IMR-90 (cell line): ENCODE measurements at places on chromosomes 2 and 18. TPM values are rescaled to one million over a fixed set of nuclear protein-coding genes. Genes with fewer than 3 reads are reported as not detected.

CPLX4 gene
- not detected in 2 replicates for total RNA-seq

CDK5R2 gene
- not detected in 2 replicates for total RNA-seq

RNU2-63P gene
- total RNA-seq: under 0.01 and 174 TPM in 2 replicates

SERPINB2 gene
- 34.4 and 43.0 TPM in 2 replicates for total RNA-seq

PSMA8 gene
- not detected in 2 replicates for total RNA-seq

SANBR gene
- 3.8 and 5.8 TPM in 2 replicates for total RNA-seq

SRD5A2 gene
- not detected in 2 replicates for total RNA-seq

CPS1 gene
- 18.6 and 20.1 TPM in 2 replicates for total RNA-seq

DNA sequence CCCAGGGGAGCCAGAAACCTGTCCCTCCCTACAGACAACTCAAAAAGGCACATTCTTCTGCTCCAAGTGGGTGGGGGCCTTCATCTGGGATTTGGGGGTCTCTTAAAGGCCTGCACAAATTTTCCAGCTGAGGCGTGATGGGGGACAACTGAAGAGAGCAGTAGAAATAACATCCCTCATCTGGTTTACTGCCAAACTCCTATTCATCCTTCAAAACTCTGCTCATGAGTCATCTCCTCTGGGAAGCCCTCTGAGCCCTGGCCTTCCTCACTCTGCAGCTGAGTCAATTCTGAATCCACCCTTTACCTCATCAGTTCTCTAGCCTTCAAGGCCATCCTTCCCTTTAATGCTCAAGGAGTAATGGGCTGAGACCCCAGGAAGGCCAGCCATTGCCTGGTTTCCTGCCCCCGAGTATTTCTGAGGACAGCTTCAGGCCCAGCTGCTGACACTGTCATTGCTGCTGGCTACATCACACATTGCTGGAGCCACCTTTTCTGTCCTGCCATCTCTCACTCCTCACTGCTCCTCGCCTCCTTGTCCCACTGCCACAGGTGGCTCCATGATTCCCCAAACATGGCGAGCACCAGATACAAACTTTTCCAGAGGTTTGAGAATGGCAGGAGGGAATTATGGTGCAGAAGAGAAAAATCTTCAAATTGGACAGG lies 32.2 kb upstream of the GLI2 start:
- peak; percentile 91 for DNase-seq

DNA sequence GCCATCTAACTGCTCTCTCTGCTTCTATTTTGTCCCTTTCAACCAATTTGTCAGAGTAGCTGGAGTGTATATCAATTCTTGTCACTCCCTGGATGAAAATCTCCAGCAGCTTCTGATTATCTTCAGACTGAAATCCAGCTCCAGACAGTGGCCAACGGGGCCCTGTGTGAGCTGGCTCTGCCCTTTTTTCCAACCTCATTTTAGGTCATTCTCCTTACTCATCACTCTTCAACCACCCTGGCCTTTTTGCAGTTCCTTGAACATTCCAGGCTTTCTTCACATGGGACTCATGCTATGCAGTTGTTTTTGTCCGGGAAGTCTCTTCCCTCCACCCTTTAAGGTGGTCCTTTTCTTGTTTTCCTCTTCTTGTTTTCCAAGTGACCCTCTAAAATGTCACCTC lies 15.4 kb upstream of the FAP start:
- DNase-seq: peak; percentile 49

- no peak for DNase-seq
Measured at GRCh38 chr2:74006459-74006858, 21.7 kb downstream of the TET3 start.

DNA sequence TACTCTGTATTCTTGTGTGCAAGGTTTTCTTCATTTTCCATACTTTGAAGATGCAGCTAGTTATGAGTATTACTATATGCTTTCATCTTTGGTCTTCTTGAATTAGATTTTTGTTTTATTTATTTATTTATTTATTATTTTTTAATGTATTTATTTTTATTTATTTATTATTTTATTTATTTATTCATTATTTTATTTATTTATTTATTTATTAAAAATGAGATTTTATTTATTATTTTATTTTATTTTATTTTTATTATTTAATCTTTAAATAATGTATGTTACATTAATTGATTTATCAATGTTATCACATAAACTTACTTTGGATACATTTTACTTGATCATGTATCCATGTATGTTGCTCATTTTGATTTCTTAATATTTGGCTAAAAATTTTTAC lies 132.3 kb upstream of the GALNT13 start:
- DNase-seq: no peak

DNA sequence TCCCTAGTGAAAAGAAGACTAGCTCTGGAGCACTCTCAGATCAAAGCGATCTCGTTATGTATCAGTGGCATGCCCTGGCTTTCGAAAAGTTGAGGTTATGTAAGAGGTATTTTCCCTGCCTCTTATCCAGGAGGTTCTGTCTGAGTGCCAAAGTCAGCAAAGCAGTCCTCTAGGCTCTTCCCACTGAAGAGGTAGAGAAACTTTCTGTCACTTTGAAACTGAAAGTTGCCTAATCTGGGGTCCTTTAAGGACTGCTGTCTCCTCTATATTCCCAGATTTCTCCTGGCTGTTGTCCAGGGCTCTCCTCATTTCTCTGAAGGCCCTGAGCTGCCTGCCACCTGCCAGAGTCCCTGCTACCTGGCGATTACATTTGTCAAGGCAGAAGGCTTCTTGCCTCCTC lies 96.3 kb downstream of the B3GNT2 start:
- peak; percentile 11 for DNase-seq

DNA sequence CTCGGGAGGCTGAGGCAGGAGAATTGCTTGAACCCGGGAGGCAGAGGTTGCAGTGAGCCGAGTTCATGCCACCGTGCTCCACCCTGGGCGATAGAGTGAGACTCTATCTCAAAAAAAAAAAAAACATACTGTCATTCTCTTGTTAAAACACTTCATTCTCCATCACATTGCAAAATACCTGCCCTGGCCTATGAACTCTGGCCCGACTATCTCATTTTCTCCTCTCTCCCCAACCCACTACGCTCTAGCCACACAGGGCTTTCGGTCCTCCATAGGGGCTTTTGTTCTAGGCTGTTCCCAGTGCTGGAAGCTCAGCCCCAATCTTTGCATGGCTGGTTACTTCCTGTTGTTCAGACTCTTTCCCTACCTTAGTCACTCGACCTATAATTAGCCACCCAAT lies 10.3 kb downstream of the CEP76 start:
- DNase-seq: no peak

GRCh38 chr2:100192300-100192699 lies 49.9 kb upstream of the AFF3 start:
- no peak for DNase-seq

DNA sequence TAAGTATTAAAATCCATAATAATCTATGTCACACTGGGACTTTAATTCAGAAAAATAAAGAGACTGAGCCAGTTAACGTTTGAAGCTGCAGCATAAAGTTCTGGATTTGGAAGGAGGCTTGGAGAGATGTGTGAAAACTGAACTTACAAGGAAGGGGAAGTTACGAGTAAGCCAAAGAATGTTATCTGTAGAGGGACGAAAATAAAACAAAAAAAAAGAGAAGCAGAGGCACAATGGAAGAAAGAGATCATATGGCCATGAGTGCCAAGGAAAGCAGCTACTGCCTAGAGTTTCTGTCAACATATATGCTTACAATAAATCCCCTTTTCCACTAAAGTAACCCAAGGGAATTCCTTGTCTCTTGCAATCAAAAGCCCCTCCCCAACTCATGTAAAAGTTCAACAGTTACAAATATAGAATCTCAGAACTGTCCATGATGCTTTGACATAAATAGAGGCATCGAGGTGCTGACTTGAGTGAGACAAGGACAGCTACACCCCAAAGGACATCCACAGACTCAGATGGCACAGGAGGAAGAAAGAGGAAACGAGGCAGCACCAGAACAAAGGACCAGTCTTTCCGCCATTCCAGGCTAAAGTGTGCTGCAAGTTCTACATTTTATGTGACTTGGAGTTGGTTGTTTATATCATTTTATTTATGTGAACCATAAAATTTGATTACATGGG lies 16.1 kb upstream of the ARL5A start:
- DNase-seq: no peak

GRCh38 chr2:109032229-109032820 lies 43.3 kb upstream of the EDAR start:
- DNase-seq: no peak

GRCh38 chr2:73830871-73831401 lies 2.2 kb downstream of the STAMBP start:
- peak; percentile 91 for DNase-seq

GRCh38 chr18:58492891-58493469 lies 135.9 kb downstream of the ALPK2 start:
- no peak for DNase-seq

GRCh38 chr18:79534356-79534755 lies 138.6 kb downstream of the NFATC1 start:
- no peak for DNase-seq

DNA sequence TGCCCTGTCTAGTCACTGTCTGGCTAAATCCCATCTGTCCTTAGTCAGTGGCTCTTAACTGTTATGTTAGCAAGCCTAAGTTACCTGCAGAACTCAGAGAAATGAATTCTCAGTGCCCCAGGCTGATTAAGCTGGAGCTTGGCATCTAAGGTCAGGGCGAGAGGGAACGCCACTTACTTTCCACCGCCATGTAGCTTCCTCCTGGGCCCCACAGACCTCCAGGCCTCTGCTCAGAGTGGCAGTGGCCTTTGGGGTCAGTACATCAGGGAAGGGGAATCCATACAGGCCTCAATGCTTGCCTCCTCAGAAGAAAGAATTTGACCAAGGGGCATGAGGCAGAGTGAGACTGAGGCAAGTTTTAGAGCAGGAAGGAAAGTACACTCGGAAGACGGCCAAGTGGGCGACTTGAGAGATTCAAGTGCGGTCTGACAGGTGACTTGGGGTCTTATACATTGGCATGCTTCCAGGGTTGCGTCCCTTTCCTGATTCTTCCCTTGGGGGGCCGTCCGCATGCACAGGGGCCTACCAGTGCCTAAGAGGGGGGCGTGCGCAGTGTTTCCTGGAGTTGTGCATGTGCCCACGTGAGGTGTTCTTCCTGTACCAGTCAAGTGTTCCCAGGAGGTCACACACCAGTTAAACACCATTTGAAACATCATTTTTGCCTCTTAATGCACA lies 64.1 kb downstream of the EMILIN2 start:
- DNase-seq: no peak

DNA sequence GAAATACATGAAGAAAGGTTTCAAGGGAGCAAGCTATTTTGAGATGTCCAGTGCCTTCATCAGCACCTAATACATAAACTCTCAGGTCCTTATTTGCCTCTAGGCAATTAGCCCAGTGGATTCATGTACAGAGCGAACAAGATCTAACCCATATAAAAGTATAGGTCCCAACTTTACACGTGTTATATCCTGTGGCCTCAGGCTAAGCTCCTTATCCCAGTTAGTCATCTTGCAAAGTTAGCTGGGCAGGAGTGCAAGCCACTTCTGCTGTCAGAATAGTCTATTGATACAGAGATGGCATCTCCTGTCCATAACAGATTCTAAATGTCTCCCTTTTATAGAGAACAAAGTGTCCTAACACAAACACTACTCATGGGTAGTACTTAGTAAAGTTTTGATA lies 203.9 kb upstream of the PIK3C3 start:
- DNase-seq: no peak

DNA sequence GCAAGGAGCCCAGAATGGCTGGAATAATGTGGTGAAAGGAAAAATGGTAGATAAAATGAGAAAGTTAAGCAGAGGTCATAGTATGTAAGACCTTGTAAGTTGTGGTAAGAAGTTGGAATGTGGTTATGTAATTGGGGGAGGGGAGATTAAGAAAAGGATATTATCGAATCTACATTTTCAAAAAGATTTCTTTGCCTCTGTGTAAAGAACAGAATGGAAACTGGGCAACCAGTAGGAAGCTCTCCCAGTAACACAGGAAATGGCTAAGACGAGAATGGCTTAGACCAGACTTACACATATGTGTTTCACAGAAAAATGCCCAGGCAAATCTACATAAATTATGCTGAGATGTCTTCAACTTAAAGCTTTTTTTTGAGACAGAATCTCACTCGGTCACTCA lies 13.2 kb downstream of the MEMO1 start:
- no peak for DNase-seq

- DNase-seq: no peak
Measured at GRCh38 chr2:190217616-190218015, 102.0 kb downstream of the HIBCH start.

DNA sequence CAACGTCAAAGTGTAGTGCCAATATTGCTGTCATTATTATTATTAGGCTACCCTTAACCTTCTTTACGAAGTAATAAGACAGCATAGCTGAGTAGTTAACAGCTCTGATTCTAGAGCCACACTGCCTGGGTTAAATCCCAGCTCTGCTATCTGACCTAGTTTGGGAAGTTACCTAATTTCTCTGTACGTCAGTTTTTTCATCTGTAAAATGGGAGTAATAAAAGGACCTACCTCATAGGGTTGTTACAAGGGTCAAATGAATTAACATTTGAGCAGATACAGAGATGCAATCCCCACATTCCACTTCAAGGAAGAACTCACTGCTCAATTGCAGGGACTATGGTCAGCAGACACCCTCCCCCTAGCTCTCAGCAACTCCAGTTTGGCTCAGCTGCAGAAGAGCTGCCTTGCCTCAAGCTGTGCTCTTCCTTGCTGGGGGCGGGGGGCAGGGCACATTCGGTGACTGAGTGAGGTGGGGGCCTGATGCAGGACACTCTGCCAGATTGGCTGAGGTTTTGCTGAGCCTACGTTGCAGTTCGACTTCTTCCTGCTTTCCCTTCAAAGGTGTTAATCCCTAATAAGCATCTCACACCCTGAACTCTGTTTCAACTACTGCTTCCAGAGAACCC lies 11.0 kb upstream of the LGALSL start:
- DNase-seq: no peak

DNA sequence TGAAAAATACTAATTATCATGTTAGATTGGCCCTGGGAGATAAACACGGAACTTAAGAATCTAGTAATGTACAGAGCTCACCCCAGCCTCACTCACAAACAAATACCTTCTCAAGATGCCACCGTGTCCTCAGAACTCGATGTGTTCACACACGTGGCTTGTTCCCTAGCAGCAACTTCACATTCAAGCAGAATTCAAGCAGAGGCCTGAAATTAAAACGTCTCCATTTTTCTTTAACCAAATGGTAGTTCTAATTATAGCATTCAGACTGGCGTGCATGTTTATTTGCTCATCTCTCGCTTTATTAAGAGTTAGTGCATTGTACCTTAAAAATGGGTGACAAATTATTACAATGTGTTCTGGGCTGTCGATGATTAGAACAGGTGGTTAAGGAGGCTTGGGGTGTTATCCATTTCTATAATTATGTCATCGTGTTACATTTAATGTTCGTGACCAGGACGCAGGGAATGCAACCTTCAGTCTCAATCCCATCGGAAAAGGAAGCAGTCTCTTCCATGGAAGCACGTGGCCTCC lies 57.3 kb upstream of the SLC66A3 start:
- no peak for DNase-seq
